Left kidney (tissue), 8 donors: ENCODE measurements at places on chromosomes 3 and 15.

- DNase-seq = no peak
Measured at GRCh38 chr3:152380043-152380442, 111.3 kb downstream of the MBNL1 start.

DNA sequence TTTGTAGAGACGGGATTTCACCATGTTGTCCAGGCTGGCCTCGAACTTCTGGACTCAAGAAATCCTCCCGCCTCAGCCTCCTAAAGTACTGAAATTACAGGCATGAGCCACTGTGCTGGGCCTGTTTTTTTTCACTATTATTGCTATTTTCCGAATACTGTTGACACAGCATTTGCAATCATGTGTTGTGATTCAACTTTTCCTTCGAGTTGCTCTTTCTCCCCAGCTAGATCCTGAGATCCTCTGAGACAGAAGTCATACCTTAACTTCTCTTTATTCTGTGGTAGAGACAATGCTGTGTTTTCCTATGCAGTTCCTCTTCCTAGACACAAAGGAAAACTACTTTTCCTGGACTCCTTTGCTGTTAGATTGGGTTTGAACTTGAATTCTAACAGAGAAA, 46.4 kb upstream of the USP3 start:
- no peak for DNase-seq

DNA sequence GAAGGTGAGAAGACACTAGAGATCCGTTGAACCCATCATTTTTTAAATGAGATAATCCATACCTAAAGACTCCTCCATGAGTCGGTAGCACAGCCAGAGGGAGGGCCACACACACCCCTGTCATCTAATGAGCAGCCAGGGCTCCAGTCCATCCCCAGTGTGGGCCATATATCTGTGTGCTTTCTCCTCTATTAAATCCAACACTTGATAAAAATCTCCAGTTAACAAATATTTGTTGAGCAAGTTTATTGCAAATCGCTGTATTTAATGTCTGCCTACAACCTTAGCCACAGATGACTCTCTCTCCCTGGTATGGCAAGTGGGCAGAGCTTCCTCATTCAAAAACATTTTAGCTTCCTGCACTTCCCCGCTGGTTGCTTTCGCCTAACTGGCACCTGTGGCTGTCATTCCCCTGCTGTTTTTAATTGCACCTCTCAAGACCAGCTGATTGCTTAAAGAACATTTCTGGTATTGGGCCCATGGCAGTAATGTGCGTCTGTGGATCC, 82.8 kb downstream of the SMAD3 start:
- DNase-seq = no peak

DNA sequence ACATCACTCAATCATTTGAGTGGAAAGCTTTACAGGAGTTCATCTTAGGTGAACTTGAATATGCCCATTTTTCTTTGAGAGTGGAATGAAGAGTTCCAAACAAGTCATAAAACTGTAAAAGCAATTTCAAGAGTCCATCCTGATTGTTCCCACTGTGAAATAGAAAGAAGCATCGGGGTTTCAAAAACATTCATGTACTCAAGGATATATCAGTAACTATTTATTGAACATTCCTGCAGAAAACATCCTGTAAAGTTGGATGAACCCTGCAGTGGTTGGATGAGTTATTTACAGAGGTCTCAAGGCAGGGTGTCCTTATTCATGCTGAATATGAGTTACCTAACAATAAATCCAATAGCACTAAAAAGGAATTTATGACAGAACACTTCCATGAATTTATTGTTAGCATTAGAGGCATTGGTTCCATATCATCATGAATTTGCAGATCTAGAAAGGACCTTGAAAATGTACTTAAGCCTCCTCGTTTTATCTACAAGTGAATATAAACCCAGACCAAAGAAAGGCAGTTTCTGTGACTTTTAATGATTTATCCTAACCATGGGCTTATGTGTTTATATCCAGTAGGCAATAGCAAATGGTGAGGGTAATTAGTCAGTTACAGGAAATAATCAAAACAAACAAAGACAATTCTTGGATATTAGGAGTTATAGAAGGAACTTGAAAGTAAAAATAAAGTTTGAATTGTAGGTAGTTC, 361.9 kb upstream of the KCNMB2 start:
- no peak for DNase-seq

GRCh38 chr3:139677388-139678155, at the start of gene NMNAT3:
NMNAT3 (minus strand) TSS chr3:139677972; CDS start chr3:139627724, 50,248 bp downstream.
- DNase-seq = peak; percentile 77

- peak; percentile 7 for DNase-seq
Measured at GRCh38 chr3:148178503-148178902, 519.2 kb upstream of the AGTR1 start.
